Thoracic aorta (tissue), 2 donors: ENCODE measurements at places on chromosomes 2 and 18.

DNA sequence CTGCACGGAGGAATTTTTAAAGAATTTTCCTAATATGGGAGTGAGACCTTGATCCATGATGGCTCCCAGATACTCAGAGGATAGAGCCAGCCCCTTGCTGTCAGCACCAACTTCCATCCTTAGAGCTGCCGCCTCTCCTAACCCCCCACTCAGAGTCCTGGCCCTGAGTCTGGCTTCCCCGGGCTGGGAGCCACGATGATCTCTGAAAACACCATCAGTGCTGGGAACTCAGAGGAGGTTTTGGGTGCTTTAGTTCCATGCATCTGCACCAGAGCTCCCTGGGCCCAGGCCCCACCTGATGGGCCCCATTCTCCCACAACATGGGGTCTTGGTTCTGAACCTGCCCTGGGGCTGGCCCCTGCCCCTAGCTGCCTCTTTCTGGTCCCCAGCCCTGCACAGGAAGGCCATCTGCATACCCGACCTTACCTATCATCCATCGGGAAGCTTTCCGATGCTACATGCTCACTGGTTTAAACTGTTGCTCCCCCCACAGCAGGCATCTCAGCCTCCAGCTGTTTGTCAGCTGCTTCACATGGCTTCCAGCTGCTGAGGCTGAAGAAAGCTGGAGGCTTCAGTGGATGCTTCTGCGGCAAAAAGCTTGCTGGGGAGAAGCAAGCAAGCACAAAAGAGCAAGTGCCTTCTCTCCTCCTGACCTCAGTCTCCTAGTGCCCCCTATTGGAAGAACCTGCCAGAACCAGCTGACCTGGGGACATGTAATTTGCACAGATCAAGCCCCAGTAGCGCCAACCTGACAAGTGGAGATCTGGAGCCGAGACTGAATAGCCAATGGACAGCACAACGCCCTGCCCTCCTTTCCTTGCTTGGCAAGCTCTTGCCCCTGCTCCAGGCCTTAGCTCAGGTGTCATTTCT is 24.2 kb upstream of the RHOB start:
- no peak for DNase-seq

- DNase-seq = no peak
Observed at GRCh38 chr2:176364273-176364977, 95.2 kb downstream of the MTX2 start.

GRCh38 chr2:197092431-197092830 is 165.9 kb upstream of the PGAP1 start:
- no peak for DNase-seq

GRCh38 chr2:149860276-149860921 is 272.8 kb upstream of the MMADHC start:
- DNase-seq = no peak

DNA sequence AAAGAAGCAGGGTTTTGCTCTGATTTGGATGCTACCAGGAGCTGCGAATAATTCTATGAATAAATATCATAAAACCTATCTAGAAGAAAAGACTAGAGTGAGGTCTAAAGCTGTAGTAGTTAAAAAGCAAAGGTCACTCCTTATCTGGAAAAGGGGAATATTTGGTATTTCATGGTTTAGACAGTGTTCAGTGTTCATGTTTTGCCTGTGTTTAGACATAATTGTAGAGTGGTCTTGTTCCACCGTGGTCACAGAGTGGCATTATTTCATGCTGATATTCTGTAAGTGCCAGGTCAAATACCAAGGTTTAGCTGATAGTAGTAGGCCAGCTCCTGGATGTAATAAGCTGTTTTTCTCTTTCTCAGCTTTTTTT is 10.8 kb downstream of the SPAST start:
- DNase-seq = no peak

DNA sequence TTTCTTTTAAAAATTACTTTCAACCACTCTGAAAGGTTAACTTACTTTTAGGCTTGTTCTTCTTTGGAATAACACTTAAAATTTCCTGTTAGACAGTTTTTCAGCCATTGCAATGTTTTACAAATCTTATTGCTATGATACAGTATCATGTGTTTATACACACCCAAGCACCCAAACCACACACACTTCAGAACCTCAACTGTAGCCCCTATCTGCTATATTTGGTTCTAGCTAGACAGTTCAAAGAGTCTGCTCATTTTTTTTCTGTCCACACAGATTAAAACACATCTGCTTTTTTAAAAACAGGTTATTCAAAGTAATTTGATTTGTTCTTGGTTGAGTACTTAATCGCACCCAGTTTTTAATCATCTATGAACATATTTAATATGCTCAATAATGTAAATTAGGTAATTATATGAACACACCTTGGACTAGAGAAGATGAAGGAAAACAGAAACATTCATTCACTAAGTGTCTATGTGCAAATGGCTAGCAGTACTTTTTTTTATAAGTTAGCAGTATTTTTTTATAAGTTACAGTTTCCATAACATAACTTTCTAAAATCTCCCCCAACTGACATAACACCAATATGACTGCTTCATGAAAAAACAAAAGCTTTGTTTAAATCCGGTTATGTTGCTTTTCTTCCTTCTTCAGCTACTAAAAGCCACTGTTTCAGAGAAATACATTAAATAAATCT is 17.6 kb downstream of the FBXO11 start:
- DNase-seq = no peak

GRCh38 chr18:74084184-74084855 is 63.3 kb downstream of the FBXO15 start:
- no peak for DNase-seq

- no peak for DNase-seq
Observed at GRCh38 chr2:168185583-168186274, 61.7 kb downstream of the STK39 start.

- DNase-seq = no peak
Observed at GRCh38 chr18:36912887-36913286, 84.0 kb downstream of the KIAA1328 start.

GRCh38 chr2:239140346-239141020 is 260.3 kb downstream of the HDAC4 start:
- no peak for DNase-seq

DNA sequence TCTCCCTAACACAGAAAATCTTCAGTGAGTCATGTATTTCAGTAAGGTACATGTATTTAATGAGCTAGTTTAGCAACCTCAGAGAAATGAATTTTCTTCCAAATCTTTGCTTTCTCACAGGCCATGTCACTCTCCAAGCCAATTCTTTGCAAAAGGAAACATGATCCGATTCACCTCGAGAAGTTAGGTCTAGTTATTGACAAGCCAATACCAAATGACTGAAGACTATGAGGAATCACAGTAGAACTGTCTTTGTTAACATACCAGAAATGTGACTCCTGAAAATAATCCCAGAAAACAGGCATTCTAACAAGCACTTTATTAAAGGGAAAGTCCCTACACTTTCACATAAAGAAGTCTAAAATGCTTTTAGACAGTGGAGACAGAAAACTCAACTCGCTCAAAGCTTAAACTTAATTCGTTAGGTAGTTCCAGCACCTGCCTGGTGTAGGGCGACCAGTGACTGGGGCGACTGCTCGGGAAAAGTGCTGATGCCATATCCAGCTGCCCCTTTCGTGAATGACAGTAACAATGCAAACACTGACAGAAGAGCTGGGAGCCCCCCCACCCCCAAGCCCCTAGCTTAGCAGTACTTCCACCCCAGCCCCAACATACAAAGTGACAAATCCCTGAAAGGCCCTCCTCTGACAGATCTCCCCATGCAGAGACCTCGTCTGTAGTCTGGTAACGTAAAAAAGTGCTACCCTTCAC is 1.8 kb downstream of the MEMO1 start:
- DNase-seq = no peak

DNA sequence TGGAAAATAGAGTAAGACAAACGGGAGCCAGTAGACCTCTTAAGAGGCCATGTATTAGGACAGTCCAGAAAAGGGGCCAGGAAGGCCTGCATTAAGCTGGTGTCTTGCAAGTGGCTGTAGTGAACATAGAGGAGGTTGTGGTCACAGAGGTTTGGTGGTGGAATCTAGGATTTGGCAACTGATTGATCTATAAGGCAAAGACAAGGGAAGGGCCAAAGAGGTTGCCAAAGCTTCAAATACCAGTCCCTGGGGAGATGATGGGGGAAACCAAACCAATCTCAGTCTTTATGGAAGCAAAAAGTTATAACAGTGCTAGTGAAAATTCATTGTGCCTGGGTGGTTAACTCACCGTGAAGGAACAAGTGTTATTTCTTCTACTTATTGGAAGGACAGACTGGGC is 28.7 kb upstream of the RTN4 start:
- no peak for DNase-seq

DNA sequence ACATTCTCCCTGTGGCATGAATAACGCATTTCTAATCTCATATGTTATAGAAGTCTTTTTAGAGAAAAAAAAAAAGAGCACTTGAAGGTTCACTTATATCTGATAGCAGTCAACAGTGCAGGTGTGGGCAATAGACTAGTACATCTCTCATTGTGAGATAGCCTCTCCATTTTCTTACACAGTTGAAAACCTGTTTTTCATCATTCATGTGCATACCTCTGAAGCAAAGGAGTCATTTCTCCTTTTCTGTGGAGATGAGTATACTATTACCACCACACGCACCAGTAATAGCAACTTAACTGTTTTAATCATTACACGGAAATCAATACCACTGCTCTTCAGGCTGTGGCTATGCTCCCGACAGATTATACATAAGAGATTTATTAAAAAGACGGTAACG is 1653.3 kb upstream of the TMEFF2 start:
- no peak for DNase-seq

DNA sequence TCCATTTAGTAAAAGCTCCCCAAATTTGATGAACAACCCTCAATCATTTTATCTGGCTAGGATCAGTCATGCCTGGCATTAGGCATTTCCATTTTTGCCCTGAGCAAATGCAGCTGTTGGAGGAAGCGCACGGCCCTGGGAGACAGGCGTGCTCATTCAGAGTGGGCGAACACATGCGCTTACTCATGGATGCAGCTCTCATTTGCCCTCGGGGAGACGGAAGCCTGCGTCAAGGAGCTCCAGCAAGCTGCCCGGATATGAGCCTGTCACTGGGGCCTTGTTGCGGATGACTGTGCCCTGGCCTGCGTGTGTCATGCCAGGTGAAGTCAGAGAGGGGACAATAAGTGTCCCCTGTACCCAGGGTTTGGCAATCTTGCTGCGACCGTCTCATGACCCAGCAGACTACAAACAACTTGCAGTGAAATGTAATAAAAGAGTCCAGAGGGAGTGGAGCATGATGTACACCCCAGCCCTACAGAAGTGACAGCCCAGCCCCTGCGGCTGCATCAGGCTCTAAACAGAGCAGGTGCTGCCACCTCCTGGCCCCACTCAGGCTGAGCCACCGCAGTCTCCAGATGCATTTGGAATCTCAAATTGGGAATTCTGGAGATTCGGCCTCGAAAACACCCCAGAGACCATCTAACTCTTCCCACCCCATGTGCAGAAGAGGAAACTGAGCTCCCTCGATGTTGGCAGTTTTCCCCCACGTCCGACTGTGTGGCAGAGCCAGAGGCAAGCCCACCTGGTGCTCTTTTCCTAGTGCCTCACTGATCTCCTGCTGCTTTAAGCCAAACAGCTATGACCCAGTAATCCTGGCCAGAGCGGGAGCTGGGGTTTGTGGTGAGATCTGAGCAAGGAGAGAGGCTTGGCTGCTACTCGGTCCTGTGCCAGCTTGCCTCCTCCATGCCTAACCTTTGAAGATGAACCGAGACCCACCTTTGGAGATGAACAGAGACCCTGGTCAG is 105.0 kb upstream of the ALK start:
- DNase-seq = no peak

DNA sequence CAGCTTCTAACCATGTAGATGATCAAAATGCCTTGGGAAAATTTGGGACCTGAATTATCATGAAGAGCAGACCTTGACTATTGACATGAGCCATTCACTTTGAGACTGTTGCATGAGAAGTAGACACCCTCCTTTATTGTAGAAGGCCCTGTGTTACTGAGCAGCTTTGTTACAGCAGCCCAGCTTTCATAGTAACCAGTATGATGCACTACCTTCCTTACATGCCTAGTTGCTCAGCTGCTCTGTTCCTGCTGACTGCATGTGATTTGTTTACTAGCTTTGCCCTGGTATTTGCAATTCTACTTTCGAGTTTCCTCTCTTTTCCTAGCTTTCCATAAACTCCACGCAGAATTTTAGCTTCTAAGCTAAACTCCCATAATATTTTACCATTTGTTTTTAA is 11.2 kb upstream of the FN1 start:
- DNase-seq = no peak

GRCh38 chr2:107694667-107695066 is 132.0 kb upstream of the RGPD4 start:
- no peak for DNase-seq
